A549 (cell line): ENCODE measurements at places on chromosomes 6 and 20.

- DNase-seq: no peak
Measured at GRCh38 chr6:119442776-119443184, 93.2 kb upstream of the MAN1A1 start.

- DNase-seq: no peak
Measured at GRCh38 chr20:32912688-32913087, 54.0 kb downstream of the EFCAB8 start.

GRCh38 chr6:129007701-129008373 is 124.9 kb downstream of the LAMA2 start:
- no peak for DNase-seq

- DNase-seq: peak; percentile 68
Measured at GRCh38 chr20:45963059-45964005, 8.7 kb downstream of the ZNF335 start.

DNA sequence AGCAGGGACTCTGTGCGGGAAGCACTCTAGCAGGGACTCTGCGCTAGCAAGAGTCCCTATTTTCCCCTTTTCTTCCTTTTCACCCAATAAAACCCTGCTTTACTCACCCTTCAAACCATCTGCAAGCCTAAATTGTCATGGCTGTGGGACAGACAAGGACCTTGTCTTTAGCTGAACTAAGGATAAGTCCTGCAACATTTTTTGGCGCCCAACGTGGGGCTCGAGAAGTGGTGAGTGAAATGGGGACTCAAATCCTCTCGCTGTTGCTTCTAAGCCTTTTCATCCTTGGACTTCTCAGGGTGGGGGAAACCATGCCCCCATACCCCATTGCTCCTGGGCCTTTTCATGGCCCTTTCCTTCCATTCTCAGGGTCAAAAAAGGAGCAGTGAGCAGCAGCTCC is 46.4 kb downstream of the IMPG1 start:
- no peak for DNase-seq

- peak; percentile 31 for DNase-seq
Measured at GRCh38 chr20:16350465-16350864, 222.8 kb downstream of the KIF16B start.

DNA sequence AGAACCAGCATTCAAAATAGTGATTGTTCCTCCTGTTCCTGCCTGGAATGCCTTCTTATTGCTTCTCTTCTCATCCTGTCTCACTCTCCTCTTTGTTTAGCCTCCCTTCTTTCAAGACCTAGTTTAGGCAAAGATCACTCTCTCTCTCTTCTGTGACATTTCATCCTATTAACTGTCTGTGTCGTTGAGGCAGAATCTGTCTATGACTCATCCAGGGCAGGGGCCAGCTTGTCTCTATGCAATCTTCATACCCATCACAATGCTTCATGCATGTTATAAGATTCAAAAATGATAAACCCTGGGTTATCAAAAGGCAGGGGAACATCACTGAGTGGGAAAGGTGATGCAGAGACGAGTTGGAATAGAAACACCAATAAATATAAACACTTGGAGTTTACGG is 32.2 kb upstream of the FOXA2 start:
- no peak for DNase-seq

GRCh38 chr6:52415917-52416628 is 4.1 kb upstream of the EFHC1 start:
- DNase-seq: no peak
